ENCODE measurements at places on chromosomes 6 and 20. TPM values are rescaled to one million over a fixed set of nuclear protein-coding genes. Genes with fewer than 3 reads are reported as not detected.

ACSS1 gene
- total RNA-seq, result 55.2 TPM

GRCh38 chr6:20266851-20267608, 54.8 kb upstream of the MBOAT1 start:
- DNase-seq, result no peak
- H3K4me1 ChIP-seq, result no peaks in the 10 kb centered on the region

COL9A3 gene
- total RNA-seq, result 14.3 TPM

- no peak overlapping the region for H3K27ac ChIP-seq
- H3K4me1 ChIP-seq, result no peaks in the 10 kb centered on the region
- H3K36me3 ChIP-seq, result no peaks in the 10 kb centered on the region
- H3K27me3 ChIP-seq, result no peaks in the 10 kb centered on the region
These were observed 219.6 kb downstream of the ANKRD60 start for GRCh38 chr20:58008866-58009265.

PDE10A gene
- 2.9 TPM for total RNA-seq

- no peak overlapping the region for H3K27ac ChIP-seq
- no peaks in the 10 kb centered on the region for H3K36me3 ChIP-seq
- no peaks in the 10 kb centered on the region for H3K4me1 ChIP-seq
- H3K27me3 ChIP-seq, result peaks cover 6% of the 10 kb centered on the region
- no peak overlapping the region for H3K4me3 ChIP-seq
These were observed 4.6 kb downstream of the OR2H2 start for GRCh38 chr6:29589423-29590048.

PERP gene
- total RNA-seq, result 123 TPM

- H3K27ac ChIP-seq, result peak overlapping the region; percentile 77
- peak overlapping the region; percentile 27 for H3K4me3 ChIP-seq
- peaks cover 23% of the 10 kb centered on the region for H3K36me3 ChIP-seq
- H3K4me1 ChIP-seq, result peaks cover 81% of the 10 kb centered on the region
- H3K27me3 ChIP-seq, result no peaks in the 10 kb centered on the region
These were observed 92.4 kb downstream of the DST start for GRCh38 chr6:56550301-56550700.

CDH22 gene
- 0.42 TPM for total RNA-seq

- H3K4me3 ChIP-seq, result no peak overlapping the region
- H3K27ac ChIP-seq, result no peak overlapping the region
- no peaks in the 10 kb centered on the region for H3K4me1 ChIP-seq
- no peak for DNase-seq
- H3K27me3 ChIP-seq, result no peaks in the 10 kb centered on the region
- peaks cover 12% of the 10 kb centered on the region for H3K36me3 ChIP-seq
These were observed 42.6 kb upstream of the SCML4 start for GRCh38 chr6:107866606-107867301.

DNA sequence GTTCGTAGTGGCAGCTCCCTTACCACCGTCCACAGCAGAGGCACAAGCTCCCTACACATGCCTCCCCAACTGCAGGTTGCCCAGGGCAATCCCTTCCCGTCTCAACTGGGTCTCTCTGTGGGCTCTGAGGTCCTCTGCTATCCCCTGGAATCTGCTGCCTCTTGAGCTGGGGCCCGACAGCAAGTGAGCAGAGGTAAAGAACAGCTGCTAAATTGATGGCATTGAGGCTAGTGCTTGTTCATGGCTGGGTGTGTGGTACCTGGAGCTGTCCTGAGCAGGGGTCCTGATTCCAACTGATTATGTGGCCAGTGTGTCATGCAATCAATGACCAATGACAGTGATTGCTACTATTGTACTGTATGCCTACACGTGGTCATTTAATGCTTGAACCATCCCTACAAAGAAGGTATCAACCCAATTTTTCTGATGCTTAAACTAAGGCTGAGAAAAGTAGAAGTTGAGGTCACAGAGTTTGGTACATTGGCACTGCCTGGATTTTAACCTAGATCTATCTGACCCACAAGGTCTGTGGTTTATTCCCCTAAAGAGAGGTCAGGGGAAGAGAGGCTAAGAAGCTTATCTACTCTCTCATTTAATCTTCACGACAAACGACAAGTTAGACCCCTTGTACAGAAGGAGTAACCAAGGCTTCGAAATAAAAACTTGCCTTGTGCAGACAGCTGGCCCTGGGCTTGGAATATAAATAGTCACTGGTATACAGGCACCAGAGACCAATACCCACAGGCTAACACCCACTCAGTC, 41.1 kb downstream of the HNF4A start:
- H3K4me1 ChIP-seq, result no peaks in the 10 kb centered on the region
- H3K27ac ChIP-seq, result no peak overlapping the region

DNA sequence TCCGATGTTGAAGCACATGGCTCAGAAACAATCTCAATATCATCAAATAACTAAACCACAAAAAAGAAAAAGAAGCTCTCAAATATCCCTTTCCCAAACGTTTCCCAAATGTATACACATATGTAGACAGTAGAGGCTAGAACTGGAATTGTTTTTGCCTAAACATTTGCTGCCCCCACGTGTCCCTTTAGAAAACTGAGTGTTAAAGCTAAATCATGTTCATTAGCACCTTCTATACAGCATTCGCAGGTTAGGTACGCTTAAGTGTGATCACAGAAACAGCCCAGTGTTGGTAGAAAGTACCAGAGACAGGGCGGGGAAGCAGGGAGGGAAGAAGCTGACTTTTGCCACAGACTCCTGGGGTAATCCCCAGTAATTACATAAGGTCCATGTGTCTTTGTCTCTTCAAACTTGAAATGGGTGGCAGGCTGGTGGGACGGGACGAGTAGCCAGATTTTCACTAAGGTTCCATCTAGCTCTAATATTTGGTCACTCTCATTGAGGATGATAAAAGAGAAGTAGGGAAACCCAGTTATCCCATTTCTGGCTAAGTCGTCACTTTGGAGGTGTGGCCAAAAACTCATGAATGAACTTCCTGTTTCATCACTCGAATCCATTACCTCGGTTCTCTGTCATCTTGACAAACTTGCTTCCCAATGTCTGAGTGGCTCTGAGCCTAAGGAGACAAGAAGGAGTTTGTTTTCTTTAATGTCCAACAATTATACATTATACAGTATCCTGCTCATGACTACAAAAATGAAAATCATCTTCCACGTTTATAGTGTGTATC, 15.0 kb upstream of the TFAP2A start:
- no peaks in the 10 kb centered on the region for H3K36me3 ChIP-seq
- peak; percentile 45 for DNase-seq
- no peak overlapping the region for H3K4me3 ChIP-seq
- peaks cover 10% of the 10 kb centered on the region for H3K4me1 ChIP-seq
- no peak overlapping the region for H3K27ac ChIP-seq

ZC2HC1B gene
- total RNA-seq, result not detected

DNA sequence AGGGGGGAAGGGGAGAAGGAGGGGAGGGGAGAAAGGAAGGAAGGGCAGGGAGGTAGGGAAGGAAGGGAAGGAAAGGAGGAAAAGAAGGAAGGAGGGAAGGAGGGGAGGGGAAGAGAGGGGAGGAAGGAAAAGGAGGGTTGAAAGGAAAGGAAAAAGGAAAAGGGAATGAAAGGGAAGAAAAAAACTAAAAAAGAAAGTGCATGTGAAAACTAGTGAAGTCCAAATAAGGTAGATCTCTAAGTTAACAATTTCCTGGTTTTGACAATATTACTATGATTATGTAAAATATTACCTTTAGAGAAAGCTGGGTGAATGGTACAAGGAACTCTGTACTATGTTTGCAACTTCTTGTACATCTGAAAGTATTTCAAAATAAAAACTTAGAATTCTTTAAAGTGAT, 132.4 kb downstream of the PTPRT start:
- no peaks in the 10 kb centered on the region for H3K36me3 ChIP-seq
- H3K4me1 ChIP-seq, result no peaks in the 10 kb centered on the region
- no peak overlapping the region for H3K4me3 ChIP-seq
- no peaks in the 10 kb centered on the region for H3K27me3 ChIP-seq
- DNase-seq, result no peak

GRCh38 chr6:157670466-157671186, 152.4 kb upstream of the SNX9 start:
- no peak for DNase-seq
- H3K4me3 ChIP-seq, result no peak overlapping the region
- H3K4me1 ChIP-seq, result peaks cover 33% of the 10 kb centered on the region
- peak overlapping the region; percentile 61 for H3K27ac ChIP-seq

GRCh38 chr6:37826188-37826587, 6.7 kb downstream of the ZFAND3 start:
- no peak overlapping the region for H3K4me3 ChIP-seq
- no peak for DNase-seq
- no peaks in the 10 kb centered on the region for H3K36me3 ChIP-seq
- H3K4me1 ChIP-seq, result peaks cover 76% of the 10 kb centered on the region
- no peak overlapping the region for H3K27ac ChIP-seq

DNA sequence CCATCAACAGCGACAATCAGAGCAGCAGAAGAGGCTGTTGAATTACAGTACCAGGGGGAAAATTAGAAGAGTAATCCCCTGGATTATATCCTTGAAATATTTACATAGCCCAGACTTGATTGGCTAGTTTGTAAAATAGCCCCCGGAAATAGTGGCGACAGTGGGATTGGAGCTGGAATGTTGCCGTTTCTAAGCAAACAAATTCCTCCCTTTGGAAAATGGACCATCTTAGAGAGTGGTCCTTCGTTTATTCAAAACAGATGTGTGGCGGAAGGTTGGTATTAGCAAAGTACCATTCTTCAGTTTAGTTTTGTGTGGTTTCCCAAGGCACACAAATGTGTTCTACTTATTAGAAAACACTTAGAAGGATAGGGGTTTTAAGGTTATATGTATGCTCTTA, 4.5 kb upstream of the EPB41L2 start:
- H3K4me1 ChIP-seq, result peaks cover 9% of the 10 kb centered on the region
- H3K27me3 ChIP-seq, result no peaks in the 10 kb centered on the region
- DNase-seq, result no peak
- no peak overlapping the region for H3K27ac ChIP-seq
- H3K4me3 ChIP-seq, result no peak overlapping the region

DNA sequence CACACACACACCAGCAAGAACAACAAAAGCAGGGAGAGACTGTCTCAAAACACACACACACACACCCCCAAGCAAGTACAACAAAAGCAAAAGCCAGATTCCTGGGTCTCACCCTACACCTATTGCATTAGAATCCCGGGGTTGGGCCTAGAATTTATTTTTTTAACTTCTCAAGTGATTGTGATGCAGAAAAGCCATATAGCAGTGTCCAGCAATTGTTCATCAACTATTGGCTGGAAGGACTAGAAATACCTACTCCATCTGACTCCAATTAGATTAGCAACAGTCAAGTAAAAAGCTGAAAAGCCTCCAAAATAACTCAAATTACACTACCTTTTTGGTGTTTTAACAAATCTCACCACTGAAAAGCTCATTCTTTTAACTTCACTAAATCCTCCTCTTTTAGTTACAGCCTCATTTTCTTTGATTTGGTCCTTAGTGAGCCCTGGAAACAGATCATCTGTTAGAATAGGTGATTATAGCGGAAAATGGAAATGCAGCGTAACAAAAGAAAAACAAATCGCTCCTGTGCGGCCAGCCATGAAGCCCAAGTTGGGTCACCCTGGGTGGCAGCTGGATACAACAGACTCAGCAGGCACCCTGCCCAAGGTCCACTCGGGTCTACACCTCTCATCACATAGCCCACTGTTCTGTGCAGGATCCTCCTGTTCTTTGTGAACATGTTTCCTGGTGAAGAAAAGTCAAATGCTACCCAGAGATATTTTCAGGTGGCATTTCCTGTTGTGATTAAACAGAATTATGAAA, 38.7 kb downstream of the STAU1 start:
- H3K4me1 ChIP-seq, result peaks cover 7% of the 10 kb centered on the region
- no peaks in the 10 kb centered on the region for H3K27me3 ChIP-seq
- H3K27ac ChIP-seq, result no peak overlapping the region
- H3K4me3 ChIP-seq, result no peak overlapping the region
- no peak for DNase-seq
- peaks cover 71% of the 10 kb centered on the region for H3K36me3 ChIP-seq

RIMS1 gene
- total RNA-seq, result 45.6 TPM

Data from esophagus muscularis mucosa (tissue), 4 donors.